ENCODE measurements at places on chromosomes 4 and X.

DNA sequence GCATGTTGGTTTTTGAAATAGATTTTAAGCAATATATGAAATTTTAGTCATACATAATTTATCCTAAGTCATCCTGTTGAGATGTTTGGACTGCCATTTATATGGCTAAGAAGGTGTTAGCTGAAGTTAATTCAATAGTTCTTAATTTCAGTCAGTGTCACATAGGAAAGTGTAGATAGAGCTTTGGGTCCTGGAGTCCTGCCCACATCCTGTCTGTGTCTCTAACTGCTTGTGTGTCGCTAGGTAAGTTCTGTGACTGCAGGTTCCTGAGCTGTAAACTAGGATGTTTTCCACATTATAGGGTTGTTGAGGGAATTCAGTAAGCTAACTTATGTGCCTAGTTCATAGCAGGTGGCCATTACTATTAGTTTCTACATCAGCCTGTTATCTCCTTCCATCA is 20.7 kb downstream of the OFD1 start:
- no peaks in the 10 kb centered on the region for H3K4me1 ChIP-seq
- H3K27me3 ChIP-seq: no peaks in the 10 kb centered on the region
- H3K27ac ChIP-seq: no peak overlapping the region
- no peak for DNase-seq
- no peak overlapping the region for H3K4me3 ChIP-seq

GRCh38 chr4:94545296-94545695 is 93.6 kb downstream of the PDLIM5 start:
- no peak for DNase-seq
- no peak overlapping the region for H3K27ac ChIP-seq
- H3K4me3 ChIP-seq: no peak overlapping the region
- H3K4me1 ChIP-seq: peaks cover 35% of the 10 kb centered on the region
- H3K36me3 ChIP-seq: no peaks in the 10 kb centered on the region

- no peak overlapping the region for H3K27ac ChIP-seq
- H3K36me3 ChIP-seq: no peaks in the 10 kb centered on the region
- H3K27me3 ChIP-seq: no peaks in the 10 kb centered on the region
- DNase-seq: no peak
Measured at GRCh38 chr4:61571761-61572559, 371.8 kb downstream of the ADGRL3 start.

DNA sequence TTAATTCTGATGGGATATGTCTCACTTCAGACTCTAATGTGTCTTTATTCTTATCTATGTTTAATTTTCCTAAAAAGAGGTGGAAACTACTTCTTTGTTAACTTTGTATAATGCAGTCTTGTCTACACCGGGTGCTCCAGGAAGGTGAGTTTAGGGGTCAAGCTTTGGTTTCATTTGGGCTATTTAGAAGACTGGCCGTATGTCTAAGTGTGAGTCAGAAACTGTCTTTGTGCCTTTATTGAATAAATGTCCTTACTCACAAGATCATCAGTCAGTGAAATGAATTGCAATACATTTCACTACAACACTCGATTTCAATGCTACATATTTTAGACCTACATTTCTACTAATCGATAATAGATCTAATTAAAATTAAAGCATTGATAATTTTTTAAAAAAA is 56.2 kb downstream of the PROM1 start:
- no peak overlapping the region for H3K4me3 ChIP-seq
- H3K27me3 ChIP-seq: no peaks in the 10 kb centered on the region
- H3K27ac ChIP-seq: no peak overlapping the region
- H3K4me1 ChIP-seq: peaks cover 9% of the 10 kb centered on the region
- DNase-seq: no peak

- no peak for DNase-seq
- H3K36me3 ChIP-seq: no peaks in the 10 kb centered on the region
- no peak overlapping the region for H3K4me3 ChIP-seq
- no peaks in the 10 kb centered on the region for H3K27me3 ChIP-seq
- H3K27ac ChIP-seq: no peak overlapping the region
Measured at GRCh38 chr4:121875652-121876051, 5.4 kb upstream of the BBS7 start.
